Activated CD4-positive, alpha-beta T cell treated with anti-CD3 and anti-CD28 coated beads, Interleukin-2, amount 10 ng/mL, durations not matched to agents 7 days and 5 days (primary cell): ENCODE measurements at places on chromosomes 16 and 17.

DNA sequence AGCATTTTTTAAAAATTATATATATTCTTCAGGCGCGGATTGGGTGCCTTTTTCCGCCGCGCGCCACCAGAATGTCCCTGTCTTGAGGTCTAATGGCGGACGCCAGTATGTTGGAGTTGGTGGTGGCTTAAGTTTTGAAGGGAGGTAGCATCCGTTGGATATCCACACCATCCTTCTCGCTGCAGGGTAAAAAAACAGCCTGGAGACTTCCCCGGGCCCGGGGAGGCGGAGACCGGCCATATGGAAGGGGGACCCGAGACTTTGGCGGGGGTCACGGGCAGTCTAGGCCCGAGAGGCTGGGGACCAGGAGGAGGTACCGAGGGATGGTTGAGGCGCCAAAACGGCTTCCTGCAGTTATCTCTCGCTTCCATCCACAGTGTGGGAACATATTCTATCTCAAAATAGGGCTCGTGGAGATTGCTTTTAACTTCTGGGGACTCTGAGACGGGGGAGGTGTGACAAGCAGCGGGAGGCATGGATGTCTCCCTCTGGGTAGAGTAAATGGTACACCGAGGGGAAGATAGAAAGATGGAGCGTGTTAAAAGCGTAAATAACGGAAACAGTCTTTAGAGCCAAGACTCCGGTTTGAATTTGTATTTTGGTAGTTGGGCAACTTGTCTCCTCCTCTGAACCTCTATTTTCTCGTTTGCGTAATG lies at the start of gene SF3B3:
Gene SF3B3 (plus strand): TSS at position 74 of the 656 bp plus-strand sequence. CDS start 2,841 bp downstream, outside the sequence.
- DNase-seq: peak; percentile 78

DNA sequence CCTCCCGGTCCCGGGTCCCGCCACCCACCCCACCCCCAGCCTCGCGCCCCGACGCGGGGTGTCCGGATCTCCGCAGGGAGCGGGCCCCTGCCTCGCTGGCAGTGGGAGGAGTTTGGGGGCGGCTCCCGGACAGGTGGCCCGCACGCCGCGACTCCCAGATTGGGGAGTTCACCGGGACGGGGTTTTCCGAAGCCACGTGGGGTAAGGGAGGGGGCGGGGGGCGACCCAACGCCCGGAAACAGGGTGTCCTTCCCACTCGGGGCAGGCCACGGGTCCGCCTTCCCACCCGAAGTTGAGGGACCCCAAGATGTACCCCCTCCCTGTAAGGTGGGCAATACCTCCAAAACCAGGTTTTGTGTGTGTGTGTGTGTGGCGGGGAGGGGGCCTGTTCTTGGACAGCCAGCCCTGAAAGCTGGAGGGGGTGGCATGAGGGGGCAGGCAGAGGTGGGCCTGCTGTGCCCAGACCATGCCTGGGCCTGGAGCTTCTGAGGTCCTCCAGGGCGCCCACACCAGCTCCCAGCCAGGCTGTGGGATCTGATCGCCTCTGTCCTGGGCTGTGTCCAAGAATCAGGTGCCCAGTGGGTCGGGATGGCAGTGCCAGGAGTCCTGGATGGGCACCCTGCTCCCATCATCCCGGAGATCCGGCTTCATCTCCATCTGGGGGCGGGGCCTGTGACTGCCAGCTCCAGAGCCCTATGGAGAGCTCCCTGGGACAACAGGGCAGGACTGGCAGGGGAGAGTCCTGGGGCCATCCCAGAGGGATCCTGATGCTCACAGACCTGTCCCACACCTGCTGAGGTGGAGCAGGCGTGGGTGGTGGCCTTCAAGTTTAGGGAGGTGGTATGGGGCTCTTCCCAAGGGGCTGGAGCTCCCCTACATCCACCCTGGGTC lies 767 bp downstream of the SYNGR2 start:
- DNase-seq: peak; percentile 49

- no peak for DNase-seq
Observed at GRCh38 chr16:16162591-16162990, 60.7 kb downstream of the ABCC6 start.

- DNase-seq: peak; percentile 77
Observed at GRCh38 chr17:40561871-40562611, 3.2 kb downstream of the CCR7 start.
